Head of caudate nucleus (tissue), 42 donors: ENCODE measurements at places on chromosomes 16 and 17.

GRCh38 chr16:19853132-19853741 is 31.4 kb downstream of the GPRC5B start:
- DNase-seq, result no peak

DNA sequence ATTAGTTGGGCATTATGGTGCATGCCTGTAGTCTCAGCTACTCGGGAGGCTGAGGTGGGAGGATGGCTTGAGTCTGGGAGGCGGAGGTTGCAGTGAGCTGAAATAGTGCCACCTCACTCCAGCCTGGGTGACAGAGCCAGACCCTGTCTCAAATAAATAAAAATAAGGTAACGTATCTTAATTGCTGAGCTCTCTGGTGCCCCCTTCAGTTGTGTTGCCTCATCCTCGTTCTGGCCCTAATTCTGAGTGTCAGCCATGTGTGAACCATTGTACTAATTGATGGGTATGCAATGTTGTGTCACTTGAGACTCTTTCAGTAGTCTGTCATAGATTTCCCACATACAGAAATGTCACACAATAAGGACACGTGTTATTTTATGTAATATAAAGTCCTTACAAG is 363.1 kb upstream of the RBFOX1 start:
- DNase-seq, result no peak

DNA sequence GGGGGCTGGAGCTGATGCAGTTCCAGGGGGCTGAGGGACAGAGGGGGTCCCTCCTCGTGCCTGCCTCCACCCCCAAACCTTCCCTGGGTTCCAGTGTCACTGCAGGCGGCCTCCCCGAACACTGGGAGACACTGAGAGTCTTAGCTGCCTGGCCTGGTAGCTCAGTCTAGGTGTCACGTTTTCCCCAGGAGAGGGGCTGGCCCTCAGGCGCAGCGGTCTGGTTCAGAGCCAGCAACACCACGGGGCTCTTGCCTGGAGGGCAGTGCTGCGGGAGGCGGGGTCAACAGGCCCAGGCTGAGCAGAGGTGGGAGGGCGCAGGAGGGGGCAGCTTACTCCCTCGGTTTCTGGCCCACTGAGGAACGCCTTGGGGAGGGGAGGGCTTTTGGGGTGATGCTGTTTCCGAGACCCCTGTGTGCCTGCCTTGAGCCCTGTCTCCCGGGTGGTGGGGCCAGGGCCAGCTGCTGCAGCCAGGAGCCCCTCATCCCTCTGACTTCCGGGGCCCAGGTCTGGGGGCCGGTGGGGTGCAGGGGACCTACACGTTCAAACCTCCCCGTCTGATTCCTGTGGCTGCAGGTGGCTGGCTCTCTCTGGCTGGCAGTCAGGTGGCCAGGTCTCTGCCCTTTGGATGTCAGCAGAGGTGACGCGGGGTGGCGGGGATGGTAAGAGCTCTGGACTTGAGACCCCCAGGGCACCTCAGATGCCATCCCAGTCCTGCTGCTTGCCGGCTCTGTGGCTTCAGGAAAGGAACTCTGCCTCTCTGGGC is 89.3 kb upstream of the GSE1 start:
- no peak for DNase-seq

DNA sequence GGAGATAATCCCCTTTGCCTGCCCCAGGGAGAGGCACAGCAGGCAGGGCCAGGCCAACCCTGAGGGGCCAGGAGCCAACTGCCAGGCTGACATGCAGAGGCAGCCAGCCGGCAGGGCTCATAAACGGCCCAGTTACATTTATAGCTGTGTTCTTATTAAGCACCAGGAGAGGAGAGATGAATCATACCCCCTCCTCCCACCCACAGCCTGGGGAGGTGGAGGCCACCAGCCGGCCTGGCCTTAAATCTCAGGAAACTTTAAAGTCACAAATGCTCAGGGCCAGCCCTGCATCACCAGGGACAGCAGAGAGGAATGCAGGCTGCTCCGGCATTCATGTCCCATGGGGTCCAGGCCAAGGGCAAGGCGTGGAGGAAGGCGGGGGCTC is 177.2 kb downstream of the TMEM132E start:
- DNase-seq, result no peak

GRCh38 chr17:51397361-51398127 is 137.2 kb downstream of the UTP18 start:
- DNase-seq, result no peak

GRCh38 chr17:73956595-73957465 is 246.6 kb upstream of the RPL38 start:
- DNase-seq, result peak; percentile 66

- DNase-seq, result no peak
Observed at GRCh38 chr17:41098042-41098441, at the start of gene KRTAP4-8. Gene KRTAP4-8 (minus strand): TSS chr17:41098142. CDS start chr17:41098084, 58 bp downstream.

DNA sequence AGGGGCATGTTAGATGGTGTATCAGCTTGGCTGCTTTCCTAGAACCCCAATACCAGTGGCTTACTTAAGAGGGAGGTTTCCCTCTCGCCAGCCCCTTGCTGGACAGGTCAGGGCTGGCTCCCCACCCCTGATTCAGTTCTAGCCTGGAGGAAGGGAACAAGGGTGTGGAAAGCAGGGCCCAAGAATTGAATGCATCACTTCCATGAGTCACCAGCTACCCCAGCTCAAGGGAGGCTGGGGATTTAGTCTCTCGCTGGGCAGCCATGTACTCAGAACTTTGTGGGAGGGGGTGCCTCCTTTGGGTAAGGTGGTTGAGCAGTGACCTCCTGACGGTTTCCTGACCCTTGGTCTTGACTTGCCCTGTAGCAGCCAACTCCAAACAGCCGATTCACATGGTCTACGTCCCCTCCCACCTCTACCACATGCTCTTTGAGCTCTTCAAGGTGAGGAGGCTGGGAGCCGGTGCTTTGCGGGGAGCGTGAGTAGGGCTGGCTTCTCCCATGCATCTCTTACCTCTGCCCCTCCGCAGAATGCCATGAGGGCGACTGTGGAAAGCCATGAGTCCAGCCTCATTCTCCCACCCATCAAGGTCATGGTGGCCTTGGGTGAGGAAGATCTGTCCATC is 12.8 kb downstream of the PDK2 start:
- no peak for DNase-seq

- no peak for DNase-seq
Observed at GRCh38 chr16:27706866-27707685, 157.1 kb downstream of the KATNIP start.

DNA sequence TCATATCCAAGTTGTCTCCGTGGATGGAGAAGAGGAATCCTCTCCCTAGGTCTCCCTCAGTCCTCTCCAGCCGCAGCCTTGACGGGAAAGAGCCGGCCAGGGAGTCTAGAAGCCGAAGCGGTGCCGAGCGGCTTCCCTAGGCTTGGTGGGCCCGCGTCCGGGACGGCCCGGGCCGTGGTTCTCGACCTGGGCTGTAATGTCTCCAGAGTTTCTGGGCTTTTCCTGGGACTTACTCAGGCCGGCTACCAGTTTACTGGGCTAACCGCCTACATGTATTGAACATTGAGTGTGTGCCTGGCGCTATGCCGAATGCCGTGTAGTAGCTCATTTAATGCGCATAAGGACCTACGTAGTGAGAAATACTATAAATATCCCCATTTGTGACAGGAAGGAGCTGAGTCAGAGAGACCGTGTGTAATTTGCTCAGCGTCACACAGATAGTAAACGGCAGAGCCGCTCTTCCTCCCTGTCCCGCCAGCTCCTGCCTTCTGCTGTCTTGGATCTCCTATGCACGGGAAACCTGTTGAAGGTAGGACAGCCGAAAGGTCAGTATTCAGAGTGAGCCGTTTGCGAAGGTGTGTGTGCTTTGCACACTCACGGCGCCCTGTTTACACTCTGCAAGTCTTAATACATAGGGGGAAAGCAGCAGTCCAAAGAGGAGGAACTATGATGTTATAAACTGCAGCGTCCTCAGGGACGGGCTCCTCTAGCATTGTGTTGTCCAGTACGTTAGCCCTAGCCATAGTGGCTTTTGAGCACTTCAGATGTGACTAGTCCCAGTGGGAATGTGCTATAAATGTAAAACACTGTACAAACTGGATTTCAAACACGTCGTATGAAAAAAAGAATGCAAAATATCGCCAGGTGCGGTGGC is 723 bp upstream of the SPAG5 start:
- DNase-seq, result peak; percentile 78

DNA sequence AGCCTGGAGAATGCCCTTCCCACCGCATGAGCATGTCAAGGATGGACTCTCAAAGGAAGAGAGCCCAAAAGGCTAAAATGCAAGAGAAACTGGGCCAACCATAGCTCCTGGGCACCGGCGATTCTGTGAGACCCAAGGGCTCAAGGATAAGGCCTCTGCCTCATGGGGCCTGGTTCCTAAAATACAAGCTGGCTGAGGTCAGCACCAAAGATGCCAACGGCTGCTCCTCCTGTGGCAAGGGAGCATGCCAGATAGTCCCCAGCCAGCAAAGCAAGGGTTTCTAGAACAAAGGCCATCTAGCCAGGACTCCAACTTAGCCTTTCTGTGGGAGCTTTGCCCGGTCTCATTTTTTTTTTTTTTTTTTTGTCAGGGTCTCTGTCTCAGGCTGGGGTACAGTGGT is 20.1 kb downstream of the GPRC5B start:
- DNase-seq, result peak; percentile 12

DNA sequence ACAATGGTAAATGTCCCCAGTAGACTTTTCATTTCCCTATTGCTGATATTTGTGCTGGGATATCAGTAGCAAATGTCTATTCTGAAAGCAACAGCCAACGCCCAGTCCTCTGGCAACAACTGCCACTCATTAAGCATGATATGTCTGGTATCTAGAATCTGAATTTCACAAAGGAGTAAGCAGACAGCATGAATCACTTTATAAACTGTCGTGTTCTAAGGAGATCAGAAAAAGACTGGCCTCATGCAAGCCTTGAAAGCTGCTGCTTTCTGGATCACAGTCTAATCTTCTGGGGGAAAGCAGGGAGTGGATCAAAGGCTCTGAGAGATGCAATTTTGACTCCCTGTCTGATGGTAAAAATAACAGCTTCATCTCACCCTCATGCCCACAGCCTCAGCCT is 153.1 kb upstream of the NOG start:
- DNase-seq, result no peak

- no peak for DNase-seq
Observed at GRCh38 chr16:78005881-78006280, 16.5 kb upstream of the CLEC3A start.
